AML-193 (cell line): ENCODE measurements at places on chromosomes 7 and 10.

DNA sequence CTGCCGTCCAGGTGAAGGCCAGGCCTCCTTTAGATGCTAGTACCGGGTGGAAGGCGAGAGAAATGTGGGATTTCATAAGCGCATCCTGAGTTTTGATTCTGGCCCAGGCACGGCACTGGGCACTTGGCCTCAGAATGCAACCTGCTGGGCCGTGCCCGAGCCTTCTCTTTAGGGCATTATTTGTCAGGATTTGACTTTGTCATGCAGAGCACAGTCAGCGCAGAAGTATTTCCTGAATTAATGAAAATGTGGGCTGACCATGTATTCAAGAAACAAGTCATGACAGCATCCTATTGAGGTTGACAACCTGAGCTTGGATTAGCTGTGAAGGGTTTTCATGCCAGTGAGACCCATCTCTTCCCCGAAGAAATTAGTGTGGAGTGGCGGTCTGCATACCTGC is 34.4 kb downstream of the RCC1L start:
- no peak for DNase-seq

- no peak for DNase-seq
Observed at GRCh38 chr10:112213836-112214235, 30.3 kb upstream of the GPAM start.

DNA sequence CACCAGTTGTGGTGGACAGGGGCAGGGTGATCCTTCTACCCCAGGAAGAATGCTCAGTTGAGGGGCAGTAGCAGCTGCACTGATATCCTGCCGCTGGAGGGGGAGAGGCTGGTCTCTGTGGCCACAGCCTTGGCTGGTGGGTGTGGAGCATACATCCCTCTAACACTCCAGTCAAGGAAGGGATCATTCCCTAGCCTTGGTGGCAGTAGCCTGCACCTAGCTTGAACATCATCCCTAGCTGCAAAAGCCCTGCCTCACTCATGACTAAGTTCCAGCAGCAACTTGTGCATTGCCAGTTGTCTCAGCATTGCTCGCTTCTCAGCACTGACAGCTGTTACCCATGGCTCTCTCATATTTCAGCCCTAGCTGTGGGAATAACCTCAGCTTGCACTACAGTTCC is 688.9 kb upstream of the POT1 start:
- no peak for DNase-seq

GRCh38 chr10:9023206-9023605 is 968.7 kb downstream of the GATA3 start:
- DNase-seq: no peak

DNA sequence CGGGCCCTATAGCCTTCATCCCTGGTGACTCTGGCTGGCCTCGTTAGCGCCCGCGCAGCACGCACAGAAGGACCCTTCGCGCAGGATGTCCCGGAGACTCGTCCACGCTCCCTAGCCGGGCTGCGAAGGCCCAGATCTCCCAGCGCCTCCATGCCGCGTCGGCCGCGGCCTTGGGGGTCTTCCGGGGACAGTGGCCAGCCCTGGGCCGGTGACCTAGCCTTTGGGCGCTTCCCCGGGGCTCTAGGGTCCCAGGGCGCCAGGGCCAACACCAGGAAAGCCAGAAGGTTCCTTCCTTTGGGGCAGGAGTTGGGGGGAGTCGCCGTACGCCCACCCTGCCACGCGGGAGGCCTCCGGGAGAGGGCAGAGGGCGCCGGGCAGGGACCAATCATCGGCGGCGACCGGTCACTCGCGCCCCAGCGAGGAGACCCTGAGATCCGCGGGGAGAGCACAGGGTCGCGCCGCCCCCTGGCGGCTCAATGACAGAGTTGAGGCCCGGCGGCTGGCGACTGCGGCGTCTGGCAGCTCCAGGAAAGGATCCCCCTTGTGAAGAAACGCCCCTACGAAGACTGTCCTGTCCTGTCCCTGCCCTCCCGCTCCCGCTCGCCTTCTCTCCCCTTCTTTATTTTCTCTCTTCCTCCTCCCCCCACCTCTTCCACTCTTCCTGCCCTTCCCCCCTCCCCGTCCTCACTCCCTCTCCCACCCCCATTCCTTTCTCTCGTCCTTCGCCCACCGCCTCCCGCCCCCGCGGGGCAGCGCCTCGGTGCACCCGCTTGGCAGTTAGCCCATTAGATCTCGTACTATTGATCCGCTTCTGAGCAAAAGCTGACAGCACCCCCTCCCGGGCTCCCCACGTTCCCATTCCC is 62.3 kb upstream of the LBX1 start:
- DNase-seq: no peak

GRCh38 chr7:120817851-120818250 is 40.1 kb downstream of the TSPAN12 start:
- no peak for DNase-seq

GRCh38 chr10:104127411-104127810 is 5.4 kb downstream of the SFR1 start:
- peak; percentile 33 for DNase-seq

DNA sequence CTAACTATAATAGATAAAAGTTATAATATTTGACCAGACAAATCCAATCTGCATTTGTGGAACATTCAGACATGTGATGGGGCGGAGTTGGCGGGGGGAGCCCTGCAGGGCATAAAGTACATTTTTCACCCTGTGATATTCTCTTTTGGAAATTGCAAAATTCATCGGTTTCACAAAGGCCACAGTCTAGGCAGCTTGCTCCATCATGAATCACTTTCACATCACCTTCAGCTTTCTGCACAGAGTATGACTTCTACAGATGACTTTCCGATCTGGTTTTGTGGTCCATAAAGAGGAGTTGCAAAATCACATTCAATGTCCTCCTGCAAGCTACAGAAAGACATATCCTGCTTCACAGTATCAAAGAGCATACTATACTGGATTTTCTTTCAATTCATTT is 51.4 kb upstream of the APBB1IP start:
- peak; percentile 96 for DNase-seq

DNA sequence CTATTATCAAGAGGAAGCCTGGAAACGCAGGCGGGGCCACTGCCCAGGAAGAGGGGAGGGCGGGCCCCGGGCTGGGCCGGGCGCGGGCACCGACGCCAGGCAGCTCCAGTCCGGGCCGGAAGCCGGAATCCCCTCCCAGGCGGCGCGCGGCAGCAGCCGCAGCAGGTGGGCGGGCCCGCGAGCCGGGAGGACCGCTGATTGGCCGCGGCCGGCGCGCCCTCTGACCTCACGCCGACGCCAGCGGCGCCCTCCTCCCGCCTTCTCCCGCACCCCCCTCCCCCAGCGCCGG is 438 bp downstream of the BCL7B start:
- peak; percentile 92 for DNase-seq

GRCh38 chr7:5429857-5430611 is 6.4 kb upstream of the TNRC18 start:
- no peak for DNase-seq

GRCh38 chr10:12758271-12758670 is 243.2 kb downstream of the CCDC3 start:
- no peak for DNase-seq

GRCh38 chr10:13340626-13341376 is 7.3 kb downstream of the SEPHS1 start:
- no peak for DNase-seq

DNA sequence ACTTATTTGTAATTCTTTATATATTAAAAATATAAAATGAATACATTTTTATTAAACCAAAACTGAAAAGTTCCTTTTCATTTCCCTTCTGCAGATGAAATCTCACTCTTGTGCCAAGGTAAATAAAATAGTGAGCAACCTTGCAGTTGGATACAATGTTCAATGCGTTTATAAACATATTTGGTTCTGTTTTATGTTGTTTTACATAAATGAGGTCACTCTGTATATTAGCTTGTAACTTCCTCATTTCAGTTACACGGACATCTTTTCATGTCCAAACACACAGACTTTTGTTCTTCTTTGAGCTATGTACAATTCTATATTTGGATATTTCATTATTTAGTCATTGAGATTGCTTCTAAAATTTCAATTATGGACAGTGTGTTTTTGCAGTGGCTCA is 107.7 kb downstream of the BBS9 start:
- DNase-seq: no peak

GRCh38 chr10:57696641-57697040 is 571.1 kb downstream of the IPMK start:
- no peak for DNase-seq

- no peak for DNase-seq
Observed at GRCh38 chr7:54615537-54615936, 73.4 kb downstream of the VSTM2A start.

DNA sequence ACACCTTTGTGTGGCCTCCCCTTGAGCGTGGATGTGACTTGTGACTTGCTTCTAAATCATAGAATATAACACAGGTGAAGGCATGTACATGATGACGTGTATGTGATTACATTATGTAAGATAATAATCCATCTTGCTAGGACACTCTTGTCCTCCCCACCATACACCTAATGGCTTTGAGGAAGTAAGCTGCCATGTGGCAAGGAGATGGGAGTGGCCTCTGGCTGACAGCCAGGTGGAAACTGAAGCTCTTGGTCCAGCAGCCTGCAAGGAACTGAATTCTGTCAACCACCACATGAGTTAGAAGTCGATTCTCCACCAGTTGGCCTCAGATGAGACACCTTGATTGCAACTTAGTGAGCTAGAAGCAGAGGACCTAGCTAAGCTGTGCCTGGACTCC is 67.4 kb upstream of the ELN start:
- DNase-seq: no peak

DNA sequence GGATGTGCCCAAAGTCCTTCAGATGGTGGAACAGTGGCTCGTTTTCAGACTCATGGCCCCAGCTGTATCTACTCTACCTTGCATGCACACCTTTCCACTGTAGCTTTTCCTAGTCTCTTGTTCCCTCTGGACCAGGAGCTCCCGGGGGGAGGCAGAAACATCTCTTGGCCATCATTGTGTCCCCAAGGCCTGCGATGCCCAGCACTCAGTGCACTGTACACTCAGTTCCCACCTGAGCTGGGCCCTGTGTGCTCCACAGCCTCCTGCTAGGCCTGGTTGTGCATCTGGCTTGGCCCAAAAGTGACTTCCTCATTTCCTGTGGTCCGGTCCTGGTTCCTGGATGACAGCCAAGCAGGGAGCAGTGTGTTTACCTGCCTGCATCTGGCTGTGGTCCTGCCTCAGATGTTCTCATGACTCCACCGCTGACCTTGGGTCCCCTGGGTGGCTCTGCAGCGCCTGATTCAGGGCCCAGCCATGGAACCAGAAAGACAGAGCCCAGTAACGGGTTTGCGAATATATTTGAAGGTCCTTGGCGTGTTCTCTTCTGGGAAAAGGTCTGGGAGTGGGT is 9.9 kb upstream of the DOCK1 start:
- DNase-seq: no peak

DNA sequence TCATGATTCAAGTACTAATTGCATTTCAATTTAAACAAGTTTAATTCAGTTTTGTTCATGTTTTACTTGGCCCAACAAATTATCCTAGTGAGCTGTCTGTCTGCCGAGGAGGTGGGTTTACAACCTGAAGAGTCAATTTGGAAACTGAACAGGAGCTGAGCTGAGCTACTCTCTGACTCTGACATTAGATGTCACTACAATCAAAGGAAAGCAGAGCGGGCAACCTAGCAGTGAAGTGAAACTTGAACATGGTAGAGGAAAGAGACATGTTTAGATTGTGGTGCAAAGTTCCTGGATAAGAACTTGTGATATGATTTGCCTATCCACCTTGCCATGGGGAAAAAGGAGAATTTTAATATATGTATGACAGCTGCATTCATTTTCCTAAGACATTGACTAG is 9.6 kb upstream of the AGR3 start:
- DNase-seq: peak; percentile 2

DNA sequence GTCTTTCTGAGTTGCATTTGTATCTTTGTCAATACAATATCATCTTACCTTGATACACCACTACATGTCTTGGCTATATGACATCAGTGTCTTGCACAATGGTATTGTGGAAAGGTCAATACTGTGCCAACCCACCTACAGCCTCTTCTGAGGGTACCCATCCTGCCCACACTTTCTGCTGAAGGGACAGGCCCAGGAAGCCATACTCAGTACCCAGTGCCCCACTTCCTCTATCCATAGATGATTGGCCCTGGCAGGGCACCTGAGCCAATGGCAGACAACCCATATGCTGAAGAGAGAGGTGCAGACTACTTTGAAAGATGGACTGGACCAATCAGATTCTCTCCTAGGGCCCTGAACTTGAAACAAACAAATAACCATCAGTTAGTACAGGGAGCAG is 152.0 kb upstream of the ADO start:
- DNase-seq: no peak

GRCh38 chr10:132707776-132708171 is 78.2 kb downstream of the NKX6-2 start:
- no peak for DNase-seq

- DNase-seq: no peak
Observed at GRCh38 chr10:16425449-16425848, 11.4 kb upstream of the PTER start.

GRCh38 chr10:113047605-113047962 is 97.5 kb downstream of the TCF7L2 start:
- DNase-seq: no peak

GRCh38 chr7:6205971-6206660 is 66.3 kb downstream of the CYTH3 start:
- no peak for DNase-seq

DNA sequence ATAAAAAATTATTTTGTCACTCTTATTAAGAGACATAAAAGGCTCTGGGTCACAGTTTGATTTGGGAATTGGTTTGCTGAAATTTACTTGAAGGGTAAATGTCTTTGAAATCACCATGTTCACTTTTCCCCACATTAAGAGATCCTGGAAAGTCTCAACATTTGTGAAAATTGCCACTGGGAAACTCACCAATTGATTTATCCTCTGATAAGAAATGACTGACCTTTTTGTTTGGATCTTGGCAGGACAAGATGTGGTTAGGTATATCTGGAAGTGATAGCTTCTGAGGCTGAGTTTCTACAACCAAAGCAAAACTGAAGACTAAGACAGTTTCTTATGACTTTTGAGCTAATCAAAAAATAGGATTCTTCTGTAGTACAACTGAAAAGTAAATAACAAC is 107.1 kb upstream of the TMEM106B start:
- no peak for DNase-seq

- DNase-seq: no peak
Observed at GRCh38 chr10:24840784-24841183, 111.6 kb downstream of the PRTFDC1 start.

- no peak for DNase-seq
Observed at GRCh38 chr10:120656107-120656506, 195.1 kb upstream of the WDR11 start.

GRCh38 chr7:156014808-156015207 is 202.5 kb upstream of the SHH start:
- no peak for DNase-seq
